ENCODE measurements at places on chromosomes 1 and 21.
A peak's percentile ranks its signal among the peaks of the same experiment; 100 is the strongest.

GRCh38 chr1:83024251-83024767 lies 974.6 kb downstream of the TTLL7 start:
- no peak for DNase-seq

GRCh38 chr21:42463861-42464515 lies 32.0 kb downstream of the RSPH1 start:
- no peak for DNase-seq

GRCh38 chr21:39611551-39612190 lies 1.1 kb upstream of the B3GALT5 start:
- DNase-seq: no peak

DNA sequence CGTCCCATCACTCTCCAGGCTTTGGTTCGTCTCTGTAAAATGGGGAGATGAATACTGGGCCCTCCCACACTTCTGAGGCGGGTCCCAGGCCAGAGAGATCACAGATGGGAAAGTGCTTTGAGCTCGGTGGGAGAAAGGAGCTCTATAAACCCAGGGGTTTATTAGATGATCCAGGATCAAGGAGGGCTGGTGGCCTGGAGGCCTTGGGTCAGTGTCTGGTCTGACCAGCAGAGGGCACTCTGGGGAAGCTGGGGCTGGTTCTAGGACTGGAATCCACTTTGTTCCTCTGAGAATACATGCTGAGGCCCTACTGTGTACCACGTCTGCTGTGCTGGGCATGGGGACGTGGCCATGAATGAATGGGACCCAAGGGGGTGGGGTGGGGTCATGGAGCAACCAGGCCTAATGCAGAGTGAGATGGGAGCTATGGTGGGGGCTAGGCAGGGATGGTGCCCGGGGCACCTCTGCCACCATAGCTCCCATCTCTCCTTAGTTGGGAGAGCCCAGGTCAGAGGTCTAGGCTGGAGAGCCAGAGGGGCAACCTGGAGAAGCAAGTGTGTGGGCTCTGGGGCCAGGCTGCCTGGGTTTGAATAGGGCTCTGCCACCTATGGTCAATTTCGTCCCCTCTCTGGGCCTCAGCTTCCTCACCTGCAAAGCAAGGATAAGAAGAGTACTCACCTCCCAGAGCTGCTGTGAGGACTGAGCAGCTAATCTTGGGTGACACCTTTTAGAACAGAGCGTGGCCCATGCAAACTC lies 9.0 kb upstream of the FAM131C start:
- DNase-seq: peak; percentile 63

DNA sequence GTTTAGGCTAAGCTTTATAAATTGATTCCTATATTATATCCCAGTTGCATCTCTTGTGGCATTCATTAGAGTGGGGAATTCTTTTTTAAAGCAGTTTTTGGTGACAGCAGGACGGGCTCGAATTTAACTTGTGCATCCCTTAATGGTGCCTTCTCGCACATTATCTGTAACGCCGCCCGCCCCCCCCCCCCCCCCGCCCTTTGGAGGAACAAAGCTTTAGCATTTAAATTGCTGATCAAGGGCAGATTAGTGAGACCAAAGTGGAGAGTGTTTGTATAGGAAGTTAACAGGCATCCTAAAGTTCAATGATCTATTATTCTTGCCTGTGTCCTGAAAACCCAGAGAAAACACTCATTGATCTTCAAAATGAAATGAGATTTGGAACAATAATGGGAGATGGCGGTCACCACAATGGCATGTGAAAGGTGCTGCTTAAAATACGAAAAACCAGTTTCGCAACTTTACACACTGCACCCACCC lies 2.2 kb downstream of the LMO4 start:
- no peak for DNase-seq

DNA sequence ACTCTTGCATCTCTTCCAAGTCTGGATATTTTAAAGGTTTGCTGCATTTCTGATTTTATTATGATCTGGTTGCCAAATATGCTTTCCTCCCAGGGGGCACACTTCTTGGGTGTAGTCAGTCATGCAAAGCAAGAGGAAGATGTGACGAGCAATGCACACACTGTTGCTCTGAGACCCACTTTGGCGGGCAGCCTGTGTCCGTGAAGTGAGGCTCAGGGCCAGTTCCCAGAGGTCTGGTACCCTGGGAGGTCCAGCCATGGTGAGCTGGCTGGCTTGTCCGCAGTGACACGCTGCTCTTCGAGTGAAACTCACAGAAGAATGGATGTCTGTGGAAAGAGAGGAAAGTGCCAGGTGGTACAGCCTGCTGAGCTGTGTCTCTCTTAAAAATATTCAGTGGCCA lies 52.8 kb upstream of the EDN2 start:
- no peak for DNase-seq

GRCh38 chr1:156923670-156924477 lies 3.4 kb downstream of the LRRC71 start:
- no peak for DNase-seq

- DNase-seq: no peak
Measured at GRCh38 chr1:110928191-110928590, 35.5 kb downstream of the LRIF1 start.

DNA sequence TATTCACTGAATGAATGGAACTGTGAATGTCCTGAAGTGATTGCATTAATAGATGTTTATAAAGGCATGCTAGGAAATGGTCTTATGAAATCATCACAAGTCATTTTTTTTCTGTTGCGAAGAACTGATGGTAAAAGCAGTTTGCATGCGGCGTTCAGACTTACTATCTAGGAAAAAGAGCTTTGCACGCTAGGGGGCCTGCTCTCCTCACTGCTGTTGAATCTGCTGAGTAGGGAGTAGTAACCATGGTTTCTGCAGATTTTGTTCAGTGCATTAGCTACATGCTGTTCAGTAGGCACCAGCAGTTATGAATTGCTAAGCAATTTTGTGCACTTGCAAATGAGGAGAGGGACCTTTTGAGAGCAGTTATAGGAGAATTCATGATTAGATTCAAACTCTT lies 57.9 kb downstream of the CENPF start:
- DNase-seq: peak; percentile 13

DNA sequence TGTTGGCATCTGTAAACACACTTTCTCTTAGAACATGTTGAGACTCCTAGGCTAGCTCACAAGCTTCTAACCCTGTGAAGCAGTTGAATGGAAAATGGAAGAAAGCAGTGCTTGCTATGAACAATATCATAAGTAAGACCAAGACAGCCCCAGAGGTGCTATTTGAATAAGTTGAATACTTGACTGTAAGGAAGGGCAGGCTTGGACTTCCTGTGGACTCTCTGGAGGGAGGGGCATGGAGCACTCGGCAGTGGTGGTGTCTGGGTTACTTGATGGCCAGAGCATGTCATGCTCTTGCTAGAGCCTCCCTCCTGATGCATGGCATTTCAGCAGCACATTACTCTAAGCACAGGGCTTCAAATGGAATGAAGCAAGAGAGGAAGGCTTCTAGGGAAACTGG lies 60.0 kb downstream of the MRPS6 start:
- no peak for DNase-seq

- DNase-seq: no peak
Measured at GRCh38 chr21:16330082-16330907, 600.5 kb downstream of the USP25 start.

DNA sequence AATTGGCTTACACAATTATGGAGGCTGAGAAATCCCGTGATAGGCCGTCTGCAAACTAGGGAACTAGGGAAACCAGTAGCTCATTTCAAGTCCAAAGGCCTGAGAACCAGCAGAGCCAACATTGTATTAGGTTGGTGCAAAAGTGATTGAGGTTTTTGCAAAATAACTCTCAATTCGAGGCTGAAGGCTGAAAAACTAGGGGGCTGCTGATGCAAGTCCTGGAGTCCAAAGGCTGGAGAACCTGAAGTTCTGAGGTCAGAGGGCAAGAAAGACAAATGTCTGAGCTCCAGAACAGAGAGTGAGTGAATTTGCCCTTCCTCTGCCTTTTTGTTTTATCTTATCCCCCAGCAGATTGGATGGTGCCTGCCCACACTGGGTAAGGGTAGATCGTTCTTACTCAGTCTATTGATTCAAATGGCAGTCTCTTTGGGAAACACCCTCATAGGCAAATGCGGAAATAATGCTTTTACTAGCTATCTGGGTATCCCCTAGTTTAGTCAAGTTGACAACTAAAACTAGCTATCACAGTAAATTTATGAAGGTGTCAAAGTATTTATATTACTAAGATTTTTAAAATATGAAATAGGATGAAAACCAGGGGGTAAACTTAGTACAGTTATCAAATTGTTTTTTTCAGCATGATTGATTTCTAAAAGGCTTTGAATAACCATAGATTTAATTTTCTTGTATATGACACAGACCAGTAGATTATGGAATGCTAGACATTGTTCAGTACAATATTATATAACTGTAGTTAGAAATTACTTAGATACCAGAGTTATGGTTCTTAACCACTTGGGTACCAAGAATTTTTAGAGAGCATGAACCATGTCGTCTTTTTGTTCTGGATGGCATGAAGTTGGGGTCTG lies 15.4 kb downstream of the RABGAP1L start:
- DNase-seq: no peak

DNA sequence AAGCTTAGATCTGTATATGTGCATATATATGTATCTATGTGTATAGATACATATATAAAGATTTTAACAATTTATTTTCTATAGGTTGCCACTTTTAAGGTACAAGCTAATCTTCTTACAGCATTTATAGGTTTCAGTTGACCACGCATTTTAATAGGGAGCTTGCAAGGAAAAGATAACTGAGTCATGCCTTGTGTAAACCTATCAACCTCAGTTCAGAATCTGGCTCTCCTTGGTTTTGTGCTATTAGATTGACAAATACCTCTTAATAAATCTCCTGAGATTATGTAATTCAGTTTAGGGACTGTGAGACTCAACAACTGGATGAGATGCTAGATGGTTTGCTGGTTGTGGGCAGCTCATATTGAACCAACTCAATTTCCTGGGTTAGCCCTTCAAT lies 114.7 kb upstream of the SERBP1 start:
- DNase-seq: no peak

GRCh38 chr1:17605582-17606344 lies 66.3 kb downstream of the ARHGEF10L start:
- no peak for DNase-seq

DNA sequence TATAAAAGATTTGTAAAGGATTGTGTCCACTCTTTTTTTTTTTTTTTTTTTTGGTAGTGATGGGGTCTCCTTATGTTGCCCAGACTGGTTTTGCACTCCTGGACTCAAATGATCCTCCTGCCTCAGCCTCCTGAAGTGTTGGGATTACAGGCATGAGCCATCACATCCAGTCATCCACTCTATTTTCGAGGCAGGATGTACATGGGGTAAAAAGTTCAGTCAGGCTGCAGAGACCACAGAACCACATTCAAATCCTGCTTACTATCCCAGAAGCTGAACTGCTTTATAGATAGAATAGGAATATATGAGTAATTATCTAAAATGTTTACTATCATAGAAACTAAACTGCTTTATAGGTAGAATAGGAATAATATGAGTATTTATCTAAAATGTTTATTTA lies 26.0 kb upstream of the KCNK2 start:
- DNase-seq: no peak

- DNase-seq: no peak
Measured at GRCh38 chr1:242554577-242554976, 30.1 kb upstream of the PLD5 start.

DNA sequence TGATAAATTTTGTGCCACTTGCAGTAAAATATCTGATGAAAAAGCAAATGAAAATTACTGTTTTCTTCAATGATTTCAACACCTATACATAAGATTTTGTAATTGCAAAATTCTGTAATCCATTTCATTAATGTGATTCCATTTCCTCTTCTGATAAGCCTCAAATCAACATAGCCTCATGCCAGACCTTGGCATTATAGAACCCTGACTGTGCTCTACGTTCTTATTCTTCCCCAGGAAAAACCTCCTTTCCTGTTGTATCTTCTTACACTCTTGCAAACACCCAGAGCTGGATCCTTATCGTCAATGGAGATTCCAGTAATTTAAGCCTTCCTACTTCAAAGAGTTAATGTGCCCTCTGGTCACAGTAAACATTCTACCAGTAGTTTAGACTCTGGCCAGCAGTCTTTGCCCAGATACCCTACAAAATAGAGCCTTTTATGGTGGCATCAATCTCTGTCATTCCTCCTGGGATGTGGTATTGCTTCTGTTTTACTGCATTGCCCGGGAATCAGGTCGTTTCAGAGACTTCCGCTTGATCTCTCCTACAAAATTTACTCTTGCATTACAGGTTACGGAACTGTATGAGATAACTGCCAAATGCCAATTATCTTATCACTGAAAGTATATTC lies 48.5 kb upstream of the CHRM3 start:
- DNase-seq: no peak

- no peak for DNase-seq
Measured at GRCh38 chr1:155529109-155529508, 33.5 kb downstream of the ASH1L start.

DNA sequence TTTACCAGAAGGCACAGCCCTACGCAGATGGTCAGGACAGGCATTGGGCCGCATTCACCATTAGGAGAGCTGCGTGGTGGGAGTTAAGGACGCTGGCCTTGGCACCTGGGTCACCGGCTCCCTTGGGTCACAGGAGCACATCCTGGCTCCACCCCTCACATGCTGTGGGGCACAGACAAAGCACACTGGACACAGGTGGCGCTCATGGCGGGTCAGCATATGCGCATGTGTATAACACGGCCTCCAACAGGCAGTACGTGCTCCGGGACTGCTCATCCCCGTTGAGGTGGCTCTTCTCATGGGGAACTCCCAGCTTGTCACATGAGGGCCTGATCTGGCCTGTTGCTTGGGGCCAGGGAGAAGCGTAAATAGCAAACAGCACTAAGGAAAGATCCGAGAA lies 25.0 kb downstream of the PGBD5 start:
- DNase-seq: no peak

- no peak for DNase-seq
Measured at GRCh38 chr21:39094847-39095579, 88.2 kb downstream of the PSMG1 start.

- no peak for DNase-seq
Measured at GRCh38 chr1:177858332-177858821, 111.5 kb downstream of the SEC16B start.

- no peak for DNase-seq
Measured at GRCh38 chr21:28632755-28633408, 359.8 kb downstream of the LTN1 start.

GRCh38 chr1:42380586-42381279 lies at the start of gene RIMKLA:
Gene RIMKLA (plus strand): TSS chr1:42380792. CDS start chr1:42380935, 143 bp downstream.
- peak; percentile 52 for DNase-seq

GRCh38 chr1:153916297-153916696 lies 6.5 kb downstream of the GATAD2B start:
- no peak for DNase-seq

DNA sequence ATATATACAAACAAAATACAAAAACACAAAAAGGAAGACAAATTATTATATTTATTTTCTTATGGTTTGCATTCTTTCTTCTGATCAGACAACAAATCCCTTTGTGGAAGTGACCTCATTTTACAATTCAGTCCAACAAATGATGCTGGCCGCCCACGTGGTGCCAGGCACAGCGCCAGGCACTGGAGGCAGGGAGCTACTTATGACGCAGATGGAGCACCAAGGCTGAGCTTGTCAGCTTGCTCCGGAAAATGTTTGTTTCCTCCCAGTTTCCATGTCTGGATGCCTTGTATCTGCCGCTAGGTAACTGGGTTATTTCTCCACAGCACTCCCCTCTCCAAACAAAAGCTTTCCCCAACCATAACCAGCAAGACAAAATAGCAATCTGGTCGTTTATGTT lies 30.7 kb upstream of the CD34 start:
- DNase-seq: no peak

All from progenitor cell of endocrine pancreas (in vitro differentiated cells).